ENCODE measurements at places on chromosomes 7 and 10. TPM values are rescaled to one million over a fixed set of nuclear protein-coding genes. Genes with fewer than 3 reads are reported as not detected.

The LOXL4 gene
- total RNA-seq = 20.7 TPM

The SEMA3C gene
- total RNA-seq = 115 TPM

GRCh38 chr7:142557971-142558582 lies 191.2 kb upstream of the PRSS1 start:
- no peak for ATAC-seq

DNA sequence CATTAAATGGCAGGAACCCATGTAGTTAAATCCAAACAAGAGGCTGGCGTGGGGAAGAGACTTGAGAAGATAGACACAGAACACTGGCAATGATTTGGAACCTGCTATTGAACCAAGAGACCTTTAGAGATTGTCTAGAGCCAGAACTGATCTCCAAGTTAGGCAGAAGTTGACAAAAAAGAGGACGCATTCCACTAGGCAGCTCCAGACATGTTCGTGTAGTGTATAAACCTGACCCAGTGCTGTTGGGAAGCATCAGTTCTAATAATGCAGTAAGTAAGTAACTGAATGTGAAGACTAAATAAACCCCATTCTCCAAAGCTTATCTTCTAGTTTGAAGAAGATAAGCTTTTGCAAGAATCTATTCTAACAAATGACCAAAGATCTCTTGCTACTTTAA lies 50.8 kb downstream of the AP3M1 start:
- no peak for ATAC-seq

DNA sequence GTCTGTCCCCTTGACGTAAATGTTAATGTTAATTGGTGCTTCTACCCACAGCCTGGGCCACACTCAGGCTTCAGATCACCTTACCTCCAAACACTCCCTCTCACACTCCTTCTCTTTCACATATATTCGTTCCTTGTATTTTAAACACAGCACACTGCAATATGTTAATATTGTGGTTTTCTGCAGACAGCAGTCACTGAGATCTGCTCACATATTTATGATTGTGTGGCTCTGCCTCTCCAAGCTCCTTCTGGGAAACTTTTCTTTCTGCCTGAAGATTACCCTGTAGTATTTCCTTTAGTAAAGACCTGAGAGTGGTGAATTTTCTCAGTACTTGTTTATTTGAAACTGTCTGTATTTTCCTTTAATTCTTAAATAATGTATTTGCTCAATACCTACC lies 104.7 kb downstream of the VWC2 start:
- ATAC-seq = no peak

- ATAC-seq = no peak
Measured at GRCh38 chr10:28681928-28682750, 4.8 kb downstream of the BAMBI start.

- ATAC-seq = no peak
Measured at GRCh38 chr10:30386801-30387588, 37.9 kb upstream of the MTPAP start.
